HepG2 (cell line): ENCODE measurements at places on chromosomes 13 and 19.
A peak's percentile ranks its signal among the peaks of the same experiment; 100 is the strongest.

DNA sequence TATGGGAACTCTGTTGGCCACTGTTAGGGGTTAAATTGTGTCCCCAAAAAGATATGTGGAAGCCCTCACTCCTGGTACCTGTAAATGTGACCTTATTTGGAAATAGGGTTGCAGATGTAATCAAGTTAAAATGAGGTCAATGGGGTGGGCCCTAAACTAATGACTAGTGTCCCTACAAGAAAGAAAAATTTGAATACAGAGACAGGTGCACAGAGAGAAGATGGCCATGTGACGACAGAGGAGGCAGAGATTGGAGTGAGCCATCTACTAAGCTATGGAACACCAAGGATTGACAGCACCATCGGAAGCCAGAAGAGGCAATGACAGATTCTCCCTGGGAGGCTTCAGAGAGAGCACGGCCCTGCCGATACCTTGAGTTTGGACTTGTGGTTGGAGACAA lies 16.5 kb downstream of the POU2F2 start:
- H3K4me3 ChIP-seq, result no peak overlapping the region
- no peak overlapping the region for H3K27ac ChIP-seq
- no peaks in the 10 kb centered on the region for H3K4me1 ChIP-seq
- H3K36me3 ChIP-seq, result no peaks in the 10 kb centered on the region
- H3K27me3 ChIP-seq, result peaks cover 2% of the 10 kb centered on the region

DNA sequence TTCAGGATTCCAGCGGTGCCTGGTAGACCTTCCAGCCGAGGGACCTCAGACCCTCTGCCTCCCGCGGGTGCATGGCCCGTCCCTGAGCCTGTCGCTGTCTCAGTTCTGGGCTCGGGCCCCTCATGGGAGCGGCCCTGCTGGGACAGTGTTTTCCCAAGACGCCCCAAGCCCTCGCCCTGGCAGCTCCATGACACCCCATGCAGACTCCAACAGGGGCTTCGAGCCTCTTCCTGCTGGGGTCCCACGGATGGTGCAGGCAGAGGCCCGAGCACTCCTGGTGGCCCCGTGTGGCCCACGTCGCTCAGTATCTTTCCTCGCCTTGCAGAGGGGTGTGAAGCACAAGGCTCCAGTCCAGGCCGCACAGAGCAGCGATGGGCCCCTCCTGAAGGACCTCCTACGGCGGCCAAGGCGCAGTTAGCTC lies 88.8 kb upstream of the MCF2L start:
- no peaks in the 10 kb centered on the region for H3K27me3 ChIP-seq
- H3K4me3 ChIP-seq, result no peak overlapping the region
- no peak for DNase-seq
- no peak overlapping the region for H3K27ac ChIP-seq
- peaks cover 34% of the 10 kb centered on the region for H3K36me3 ChIP-seq

DNA sequence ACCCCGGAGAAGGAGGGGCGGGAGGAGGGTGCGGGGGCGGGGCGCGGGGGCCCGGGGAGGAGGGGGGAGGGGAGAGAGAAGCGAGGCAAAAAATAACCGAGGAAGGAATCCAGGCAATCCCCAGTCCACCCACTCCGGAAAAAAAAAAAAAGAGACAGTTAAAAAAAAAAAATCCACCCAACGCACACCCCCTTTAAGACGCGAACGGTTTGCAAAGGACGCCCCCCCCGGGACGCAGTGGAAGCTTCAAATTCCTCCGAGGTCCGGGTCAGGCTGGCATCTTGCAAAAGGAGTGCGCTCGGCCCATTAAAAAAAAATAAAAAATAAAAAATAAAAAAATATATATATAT lies at the start of gene CACNA1A:
Gene CACNA1A, minus strand, starts transcription at position 9 of the 350 bp plus-strand sequence. CDS start 255 bp downstream, outside the sequence.
- no peak within 1 kb of the TSS for H3K4me3 ChIP-seq
- no peak for DNase-seq
- H3K27ac ChIP-seq, result no peak within 1 kb of the TSS
- H3K27me3 ChIP-seq, result peaks cover 27% of the 10 kb centered on the region; the same call in 1 of the 3 replicates
- H3K36me3 ChIP-seq, result no peaks in the 10 kb centered on the region

DNA sequence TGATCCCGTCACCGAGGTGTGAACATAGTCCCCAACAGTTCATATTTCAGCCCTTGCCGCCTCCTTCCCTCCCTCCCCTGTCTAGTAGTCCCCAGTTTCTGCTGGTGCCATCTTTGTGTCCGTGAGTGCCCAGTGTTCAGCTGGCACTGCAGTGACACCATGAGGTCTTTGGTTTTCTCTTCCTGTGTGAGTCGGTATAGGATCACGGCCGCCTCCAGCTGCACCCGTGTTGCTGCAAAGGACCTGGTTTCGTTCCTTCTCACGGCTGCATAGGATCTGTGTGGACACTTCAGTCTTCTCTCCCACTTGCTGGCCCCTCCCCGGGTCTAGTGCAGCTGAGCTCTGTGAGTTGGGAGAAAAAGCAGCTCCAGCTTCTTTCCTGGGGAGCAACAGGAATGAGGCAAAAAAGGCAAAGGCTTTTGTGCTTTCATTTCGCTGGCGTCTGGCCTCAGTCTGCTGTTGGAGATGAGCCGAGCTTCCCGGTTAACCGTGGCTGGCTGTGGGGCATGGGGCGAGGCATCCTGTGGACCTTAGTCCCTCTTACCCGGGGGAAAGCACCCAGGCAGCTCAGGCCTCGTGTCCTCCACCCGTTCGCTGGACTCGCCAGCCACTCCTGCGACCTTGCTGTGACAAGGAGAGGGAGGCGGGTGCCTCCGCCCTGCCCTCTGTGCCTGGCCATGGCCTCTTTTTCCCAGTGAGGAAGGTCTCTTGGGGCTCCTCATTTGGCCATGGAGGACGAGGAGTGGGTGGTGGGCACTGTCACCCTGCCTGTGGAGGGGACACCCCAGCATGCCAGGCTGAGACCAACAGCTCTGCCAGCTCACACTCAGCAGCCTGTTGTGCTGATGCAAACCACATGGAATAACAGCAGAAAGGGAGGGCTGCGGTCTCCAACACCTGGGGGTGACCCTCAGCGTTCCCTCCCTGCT lies 196.5 kb downstream of the TEX29 start:
- H3K4me1 ChIP-seq, result no peaks in the 10 kb centered on the region
- DNase-seq, result no peak
- H3K36me3 ChIP-seq, result no peaks in the 10 kb centered on the region
- no peak overlapping the region for H3K27ac ChIP-seq

GRCh38 chr19:41350735-41351338 lies 2.9 kb downstream of the TGFB1 start:
- H3K4me3 ChIP-seq, result peak overlapping the region; percentile 90
- H3K4me1 ChIP-seq, result peaks cover 32% of the 10 kb centered on the region
- H3K27ac ChIP-seq, result no peak overlapping the region
- no peaks in the 10 kb centered on the region for H3K27me3 ChIP-seq

DNA sequence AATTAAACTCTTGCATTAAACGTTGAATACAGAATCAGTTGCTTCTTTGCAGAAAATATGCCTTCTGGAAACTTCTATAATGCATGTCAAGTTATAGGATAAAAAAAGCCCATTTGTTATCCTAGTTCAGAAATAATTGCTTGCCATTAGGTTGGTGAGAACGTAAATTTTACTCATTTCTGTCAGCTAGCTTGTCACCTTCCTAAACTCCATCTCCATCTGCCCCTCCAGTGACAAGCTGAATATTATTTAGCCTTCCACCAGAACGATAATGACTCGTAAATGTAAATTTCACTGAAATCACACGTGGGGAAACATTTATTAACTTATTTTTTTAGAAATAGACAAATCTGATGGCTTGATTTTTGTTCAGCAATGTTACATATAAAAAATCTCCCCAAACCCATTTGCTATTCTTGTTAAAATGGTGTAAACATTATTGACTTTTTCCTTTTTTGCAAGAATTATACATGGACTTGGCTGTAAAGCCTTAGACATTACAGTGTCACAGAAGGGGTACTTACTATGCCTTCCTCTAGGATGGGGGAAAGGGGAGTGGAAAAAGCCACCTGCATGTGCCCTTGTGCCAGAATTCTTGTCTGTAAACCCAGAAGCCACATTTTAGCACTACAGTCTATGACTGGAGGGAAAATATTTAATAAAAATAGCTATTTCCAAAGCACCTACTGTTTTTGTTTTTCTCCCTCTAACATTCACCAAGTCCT lies 326.8 kb downstream of the OXGR1 start:
- H3K27me3 ChIP-seq, result no peaks in the 10 kb centered on the region
- no peak overlapping the region for H3K27ac ChIP-seq
- no peaks in the 10 kb centered on the region for H3K4me1 ChIP-seq
- no peak for DNase-seq
- no peak overlapping the region for H3K4me3 ChIP-seq
- H3K36me3 ChIP-seq, result no peaks in the 10 kb centered on the region

GRCh38 chr19:44738603-44739558 lies 9.6 kb upstream of the BCL3 start:
- H3K4me3 ChIP-seq, result no peak overlapping the region
- no peaks in the 10 kb centered on the region for H3K36me3 ChIP-seq
- DNase-seq, result peak; percentile 62
- no peaks in the 10 kb centered on the region for H3K27me3 ChIP-seq
- no peak overlapping the region for H3K27ac ChIP-seq

GRCh38 chr13:45949161-45949560 lies 97.6 kb upstream of the SIAH3 start:
- H3K36me3 ChIP-seq, result no peaks in the 10 kb centered on the region
- no peaks in the 10 kb centered on the region for H3K4me1 ChIP-seq
- no peak overlapping the region for H3K4me3 ChIP-seq

GRCh38 chr19:38298821-38299680 lies 5.0 kb upstream of the C19orf33 start:
- peaks cover 16% of the 10 kb centered on the region for H3K27me3 ChIP-seq
- H3K27ac ChIP-seq, result no peak overlapping the region
- DNase-seq, result no peak
- H3K4me1 ChIP-seq, result peaks cover 40% of the 10 kb centered on the region

- H3K27ac ChIP-seq, result no peak overlapping the region
- DNase-seq, result no peak
- no peaks in the 10 kb centered on the region for H3K27me3 ChIP-seq
- H3K36me3 ChIP-seq, result no peaks in the 10 kb centered on the region
Measured at GRCh38 chr19:46591254-46591653, 9.9 kb upstream of the CALM3 start.

DNA sequence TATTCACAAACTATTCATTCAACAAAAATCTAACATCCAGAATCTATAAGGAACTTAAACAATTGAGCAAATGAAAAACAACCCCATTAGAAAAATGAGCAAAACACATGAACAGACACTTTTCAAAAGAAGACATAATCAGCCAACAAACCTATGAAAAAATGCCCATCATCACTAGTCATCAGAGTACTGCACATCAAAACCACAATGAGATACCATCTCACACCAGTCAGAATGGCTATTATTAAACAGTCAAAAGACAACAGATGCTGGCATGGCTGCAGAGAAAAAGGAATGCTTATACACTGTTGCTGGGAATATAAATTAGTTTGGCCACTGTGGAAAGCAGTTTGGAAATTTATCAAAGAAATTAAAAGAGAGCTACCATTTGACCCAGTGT lies 487.6 kb downstream of the GPC6 start:
- DNase-seq, result no peak
- H3K27me3 ChIP-seq, result no peaks in the 10 kb centered on the region
- no peaks in the 10 kb centered on the region for H3K36me3 ChIP-seq
- H3K27ac ChIP-seq, result no peak overlapping the region

DNA sequence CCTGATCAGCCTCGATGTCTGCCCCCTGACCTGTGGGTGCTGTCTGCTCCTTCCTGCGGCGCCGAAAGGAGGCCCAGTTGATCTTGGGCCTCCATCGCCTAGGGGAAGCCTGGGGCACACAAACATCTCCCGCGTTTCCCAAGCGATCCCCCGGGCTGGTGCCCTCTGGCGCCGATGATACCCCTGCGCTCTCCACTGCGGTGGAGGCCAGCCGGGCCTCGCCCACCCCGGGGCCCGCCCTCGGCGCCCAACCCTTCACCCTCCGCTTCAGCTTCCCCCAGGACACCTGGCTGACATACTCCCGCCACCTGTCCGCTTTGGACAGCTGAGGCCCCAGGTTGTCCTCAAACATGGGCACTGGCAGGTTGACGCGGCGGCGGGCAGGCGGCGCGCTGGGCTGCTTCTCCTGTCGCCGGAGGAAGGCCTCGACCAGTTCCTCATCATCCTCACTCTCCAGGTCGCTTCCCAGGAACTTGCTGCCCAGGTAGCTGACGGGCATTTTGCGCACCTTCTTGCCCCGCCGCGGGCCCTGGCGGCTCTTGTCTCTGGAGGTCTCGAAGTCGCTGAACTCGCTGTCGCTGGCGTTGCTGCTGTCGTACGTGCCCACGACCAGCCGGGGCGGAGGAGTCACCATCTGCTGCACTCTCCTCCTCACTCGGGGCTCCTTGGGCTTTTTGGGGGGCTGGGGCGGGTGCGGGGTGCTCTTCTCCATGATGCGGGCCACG lies 1.3 kb downstream of the CCDC8 start:
- 0 out of 3 replicates have a peak, but pooled peaks cover 3% of the 10 kb centered on the region for H3K27me3 ChIP-seq
- no peak overlapping the region for H3K27ac ChIP-seq
- no peak for DNase-seq
- no peak overlapping the region for H3K4me3 ChIP-seq

DNA sequence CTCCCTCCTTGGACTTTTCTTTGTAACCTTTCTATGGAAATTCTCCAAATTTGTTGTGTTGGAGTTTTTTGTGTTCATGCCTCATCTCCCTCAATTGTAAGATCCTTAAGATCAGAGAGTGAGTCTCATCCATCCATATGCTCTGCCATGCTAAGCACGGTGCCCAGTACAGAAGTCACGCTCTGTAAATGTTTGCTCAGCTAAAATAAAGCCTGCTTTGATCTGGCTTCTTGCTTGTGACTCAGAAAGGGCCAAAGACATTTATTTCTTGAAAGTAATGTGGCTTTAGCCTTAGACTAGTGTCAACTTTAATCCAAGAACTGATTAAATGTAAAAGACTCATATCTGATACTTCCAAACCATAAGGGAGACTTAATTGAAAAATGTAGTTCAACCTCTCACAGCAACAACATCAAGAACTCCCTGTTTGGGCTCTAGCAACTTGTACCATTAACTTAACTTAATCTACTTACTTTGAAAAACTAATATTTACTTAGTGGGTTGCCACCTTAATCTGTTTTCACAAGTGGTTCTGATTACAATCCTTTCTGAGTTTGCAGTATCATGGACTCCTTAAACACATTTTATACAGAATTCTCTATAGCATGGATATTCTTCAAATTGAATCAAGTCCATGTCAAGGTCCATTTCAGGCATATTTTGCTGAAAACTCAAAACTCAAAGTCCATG lies 100.2 kb downstream of the KL start:
- no peaks in the 10 kb centered on the region for H3K27me3 ChIP-seq
- H3K4me1 ChIP-seq, result peaks cover 52% of the 10 kb centered on the region
- H3K4me3 ChIP-seq, result no peak overlapping the region
- H3K27ac ChIP-seq, result peak overlapping the region; percentile 34
- peaks cover 14% of the 10 kb centered on the region for H3K36me3 ChIP-seq
- DNase-seq, result peak; percentile 40
